ENCODE measurements at places on chromosomes 16 and 17. TPM values are rescaled to one million over a fixed set of nuclear protein-coding genes. Genes with fewer than 3 reads are reported as not detected.
A peak's percentile ranks its signal among the peaks of the same experiment; 100 is the strongest.

DNA sequence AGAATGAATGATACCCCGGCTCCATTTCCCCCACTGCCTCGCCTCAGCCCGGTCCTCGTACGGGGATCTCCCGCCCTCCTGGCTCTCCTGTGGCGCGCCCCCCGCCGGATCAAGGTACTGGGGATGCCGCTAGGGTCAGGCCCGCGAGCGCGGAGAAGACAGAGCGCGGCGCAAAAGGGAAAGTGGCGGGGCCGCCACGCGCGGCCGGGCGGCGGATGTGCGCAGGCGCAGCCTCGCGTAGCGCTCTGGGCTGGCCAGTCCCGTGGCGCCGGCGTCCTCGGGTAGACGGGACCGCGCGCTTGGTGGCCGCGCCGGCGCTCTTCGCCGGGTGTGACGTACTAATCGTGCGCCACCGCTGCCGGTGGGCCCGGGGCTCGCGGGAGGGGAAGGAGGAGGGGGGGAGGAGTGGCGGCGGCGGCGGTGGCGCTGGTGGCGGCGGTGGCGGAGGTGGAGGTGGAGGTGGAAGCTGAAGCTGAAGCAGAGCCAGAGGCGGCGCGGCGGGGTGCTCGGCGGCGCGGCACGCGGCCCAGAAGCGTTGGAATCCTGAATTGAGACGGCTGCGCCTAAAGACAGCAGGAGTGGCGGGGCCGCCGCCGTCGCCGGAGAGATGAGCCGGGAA lies at the start of gene SENP3:
Gene SENP3 (plus strand): TSS at position 331 of the 619 bp plus-strand sequence. CDS start 1,158 bp downstream, outside the sequence.
- DNase-seq = peak; percentile 96

G6PC1 gene
- not detected for polyA plus RNA-seq

DNA sequence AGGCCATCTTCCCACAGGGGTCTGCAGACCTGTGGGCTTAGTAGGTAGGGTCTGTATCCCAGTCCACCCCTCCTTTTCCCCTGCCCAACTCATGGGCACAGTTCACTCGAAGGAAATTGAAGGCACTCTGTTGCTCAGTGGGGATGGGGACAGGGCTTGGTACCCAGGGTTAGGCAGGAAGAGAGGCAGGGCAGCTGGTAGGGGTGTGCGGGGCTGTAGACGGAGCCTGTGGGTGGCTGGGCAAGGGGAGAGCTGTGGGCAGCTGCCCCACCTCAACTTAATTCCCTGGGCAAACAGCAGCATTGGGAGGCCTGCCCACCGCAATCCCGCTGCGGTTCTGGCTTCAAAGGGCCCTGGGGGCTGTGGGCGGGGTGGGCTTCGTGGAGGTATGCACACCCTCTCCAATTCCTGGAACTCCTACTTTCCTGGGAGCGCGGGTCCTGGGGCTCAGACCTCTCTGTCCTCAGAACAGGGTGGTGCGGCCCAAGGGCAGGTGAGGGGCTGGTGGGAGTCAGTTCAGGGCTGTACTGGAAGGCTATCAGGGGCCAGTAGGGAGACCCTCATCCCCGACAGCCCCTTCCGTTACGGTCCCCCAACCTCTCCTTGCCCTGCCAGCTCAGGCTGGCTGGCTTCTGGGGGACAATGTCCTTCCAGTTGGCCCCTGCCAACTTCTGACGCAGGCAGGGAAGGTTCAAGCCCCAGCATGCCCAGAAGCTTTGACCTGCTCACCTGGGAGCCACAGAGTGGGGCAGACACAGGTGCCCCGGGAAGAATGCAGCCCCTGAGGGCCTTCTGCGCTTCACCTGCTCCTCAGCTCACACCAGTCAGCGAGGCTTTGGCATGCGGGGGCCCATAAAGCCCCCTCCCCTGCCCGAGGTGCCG lies 9.1 kb downstream of the FOXJ1 start:
- DNase-seq = no peak

- DNase-seq = peak; percentile 95
These were observed 311 bp upstream of the KDM8 start for GRCh38 chr16:27202923-27203506.

- no peak for DNase-seq
These were observed 6.2 kb upstream of the CCL18 start for GRCh38 chr17:36057911-36058310.
